Iris pigment epithelial cell (primary cell): ENCODE measurements at places on chromosomes 1 and 21.

GRCh38 chr1:65045022-65045817, 78.9 kb upstream of the JAK1 start:
- DNase-seq, result no peak

DNA sequence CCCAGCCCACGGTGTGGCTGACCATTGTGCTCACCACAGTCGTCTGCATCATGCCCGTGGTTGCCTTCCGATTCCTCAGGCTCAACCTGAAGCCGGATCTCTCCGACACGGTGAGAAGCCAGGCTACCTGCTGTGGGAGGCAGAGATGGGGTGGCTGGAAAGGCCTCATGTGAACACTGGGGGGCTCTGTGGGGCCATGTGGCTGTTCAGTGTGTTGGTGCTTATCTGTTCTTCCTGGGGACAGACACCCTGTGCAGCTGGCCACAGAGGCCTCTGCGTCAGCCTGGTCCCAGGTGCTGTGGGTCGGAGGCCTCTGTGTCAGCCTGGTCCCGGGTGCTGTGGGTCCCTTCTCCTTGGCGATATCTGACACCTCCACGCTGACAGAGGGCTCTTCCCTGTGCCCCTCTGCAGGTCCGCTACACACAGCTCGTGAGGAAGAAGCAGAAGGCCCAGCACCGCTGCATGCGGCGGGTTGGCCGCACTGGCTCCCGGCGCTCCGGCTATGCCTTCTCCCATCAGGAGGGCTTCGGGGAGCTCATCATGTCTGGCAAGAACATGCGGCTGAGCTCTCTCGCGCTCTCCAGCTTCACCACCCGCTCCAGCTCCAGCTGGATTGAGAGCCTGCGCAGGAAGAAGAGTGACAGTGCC, 23.2 kb downstream of the ATP8B2 start:
- DNase-seq, result no peak

DNA sequence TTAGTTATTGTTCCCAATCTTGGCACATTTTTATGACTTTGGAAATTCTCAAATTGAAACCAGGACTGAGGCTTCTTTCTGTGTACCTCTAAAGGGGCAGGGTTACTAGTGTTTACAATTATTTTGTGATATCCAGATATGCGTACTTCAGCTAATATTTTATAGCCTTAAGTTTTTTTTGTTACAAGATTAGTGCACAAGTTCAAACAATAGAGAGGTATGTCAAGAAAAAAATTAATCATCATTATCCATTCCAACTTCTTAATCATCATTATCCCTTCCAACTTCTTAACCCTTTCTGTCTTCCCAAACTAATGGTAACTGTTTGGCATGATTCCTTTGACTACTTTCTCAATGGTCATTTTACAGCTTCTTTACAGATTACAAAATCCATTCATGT, 272.9 kb upstream of the C1orf105 start:
- DNase-seq, result no peak

DNA sequence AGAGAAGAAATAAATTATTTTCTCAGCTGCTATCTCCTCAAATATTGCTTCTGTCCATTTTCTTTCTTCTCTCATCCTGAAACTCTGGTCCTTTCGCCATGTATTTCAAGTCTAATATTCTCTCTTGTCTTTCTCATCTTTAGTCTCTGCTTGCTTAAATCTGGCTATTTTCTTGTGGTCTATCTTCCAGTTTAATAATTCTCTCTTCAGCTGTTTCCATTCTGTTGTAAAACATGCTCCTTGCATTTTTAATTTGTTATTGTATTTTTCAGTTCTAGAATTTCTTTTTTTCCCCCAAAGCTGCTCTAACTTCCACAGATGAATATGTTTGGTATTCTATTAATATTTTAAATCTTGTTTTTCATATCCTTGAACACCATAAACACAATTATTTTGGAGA, 70.1 kb upstream of the TMPRSS2 start:
- no peak for DNase-seq

GRCh38 chr1:3775490-3776230, 3.1 kb downstream of the SMIM1 start:
- peak; percentile 70 for DNase-seq

- peak; percentile 62 for DNase-seq
These were observed 9.3 kb downstream of the AHCYL1 start for GRCh38 chr1:109993885-109994284.

- DNase-seq, result no peak
These were observed 106.4 kb upstream of the MARK1 start for GRCh38 chr1:220421508-220421907.

DNA sequence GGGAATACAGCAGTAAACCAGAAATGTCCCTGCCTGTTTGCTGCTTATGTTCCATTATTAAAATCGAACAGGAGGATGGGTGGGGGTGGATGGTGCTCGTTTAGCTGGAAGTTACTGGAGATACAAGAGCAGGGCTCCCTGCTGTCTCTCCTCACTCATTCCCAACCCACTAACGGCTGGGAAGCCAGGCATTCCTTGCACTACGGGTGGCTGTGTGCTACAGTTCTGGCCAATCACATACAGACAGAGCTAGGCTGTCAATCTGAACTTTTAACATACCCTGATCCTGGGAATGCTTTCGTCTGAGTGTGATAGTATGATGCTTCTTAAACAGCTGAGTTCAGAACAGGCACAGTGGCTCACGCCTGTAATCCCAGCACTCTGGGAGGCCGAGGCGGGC, 7.0 kb downstream of the SIPA1L2 start:
- no peak for DNase-seq

DNA sequence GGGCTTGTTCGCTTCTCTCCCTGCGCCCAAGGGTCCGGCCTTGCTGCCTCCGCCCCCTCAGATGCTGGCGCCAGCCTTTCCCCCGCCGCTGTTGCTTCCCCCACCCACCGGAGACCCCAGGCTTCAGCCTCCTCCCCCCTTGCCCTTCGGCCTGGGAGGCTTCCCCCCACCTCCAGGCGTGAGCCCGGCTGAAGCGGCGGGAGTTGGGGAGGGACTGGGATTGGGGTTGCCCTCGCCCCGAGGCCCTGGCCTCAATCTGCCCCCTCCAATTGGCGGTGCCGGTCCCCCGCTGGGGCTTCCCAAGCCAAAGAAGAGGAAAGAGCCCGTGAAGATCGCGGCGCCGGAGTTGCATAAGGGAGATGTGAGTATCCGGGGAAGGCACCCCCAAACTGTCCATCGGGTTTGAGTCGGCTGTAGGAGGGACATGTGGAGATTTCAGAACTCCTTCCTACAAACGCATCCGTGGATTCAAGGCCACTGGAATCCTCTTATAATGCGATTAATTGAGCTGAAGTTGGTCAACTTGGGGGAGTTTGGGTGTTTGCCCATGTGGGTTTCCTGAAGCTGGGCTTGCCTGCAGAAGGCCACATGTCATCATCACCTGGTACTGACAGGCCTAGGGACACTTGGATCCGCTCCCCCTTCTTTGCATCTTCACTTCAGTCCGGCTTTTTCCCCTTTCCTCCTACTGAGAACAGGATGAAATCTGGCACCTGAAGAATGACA, 707 bp downstream of the PRCC start:
- DNase-seq, result peak; percentile 45

DNA sequence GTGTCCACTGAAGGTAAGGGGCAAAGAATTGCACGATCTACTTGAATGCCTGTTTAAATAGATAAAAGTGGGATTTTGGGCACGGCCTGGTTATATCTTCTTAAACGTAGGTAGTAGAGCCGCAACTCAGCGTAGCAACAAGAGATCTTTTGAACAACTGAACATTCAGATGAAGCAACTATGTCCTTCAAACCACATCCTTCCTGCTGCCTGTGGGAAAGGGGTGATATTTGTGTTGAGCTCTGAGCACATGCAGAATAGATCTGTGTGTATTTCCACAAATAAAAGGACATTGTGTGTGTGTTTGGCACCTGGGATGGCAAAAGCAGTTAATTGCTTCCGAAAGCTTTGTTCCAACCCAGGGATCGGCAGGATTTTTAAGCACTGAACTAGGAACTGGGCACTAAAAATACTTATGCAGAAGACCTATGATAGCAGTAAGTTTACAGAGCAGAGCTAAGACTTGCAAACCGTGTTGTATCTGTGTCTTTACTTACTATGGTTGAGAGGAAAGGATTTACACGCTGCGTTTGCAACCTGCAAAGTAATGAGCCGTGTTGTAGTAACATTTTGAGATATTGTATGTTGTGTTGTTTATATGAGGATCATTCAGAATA, 333.4 kb downstream of the CHRM3 start:
- peak; percentile 15 for DNase-seq

- peak; percentile 25 for DNase-seq
These were observed 508.7 kb downstream of the DPYD start for GRCh38 chr1:97412166-97412565.

GRCh38 chr1:177914603-177915002, 55.3 kb downstream of the SEC16B start:
- no peak for DNase-seq

DNA sequence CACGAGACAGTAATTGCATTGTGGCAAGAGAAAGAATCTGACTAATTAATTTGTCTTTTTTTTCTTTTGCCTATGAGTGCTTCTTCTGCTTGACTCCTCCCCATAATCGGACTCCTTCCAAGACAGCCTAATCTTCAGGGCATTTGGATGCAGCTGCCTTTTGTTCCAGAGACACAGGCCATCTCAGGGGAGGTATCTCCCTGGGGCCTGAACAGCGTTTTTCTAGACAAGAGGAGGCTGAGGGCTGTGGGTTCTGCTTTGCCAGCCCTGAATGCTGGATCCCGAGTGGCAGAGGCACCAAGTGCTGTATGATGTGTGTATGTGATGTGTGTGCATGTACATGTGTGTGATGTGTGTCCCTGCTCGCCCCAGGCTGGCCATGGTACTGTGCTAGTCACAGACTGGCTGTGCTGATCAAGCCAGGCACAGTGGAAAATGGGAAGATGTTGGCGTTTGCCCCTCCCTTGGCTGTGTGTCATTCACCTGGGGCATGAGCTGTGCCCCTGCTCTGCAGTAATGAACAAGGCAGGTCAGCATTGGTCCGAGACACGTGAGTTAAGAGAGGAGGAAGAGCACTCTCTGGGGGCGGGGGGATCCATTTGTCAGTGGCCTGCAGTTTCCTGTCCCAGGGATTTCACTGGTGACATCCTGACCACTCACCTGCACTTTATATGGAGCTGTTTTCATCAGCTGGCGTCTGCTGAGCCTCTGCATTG, 77.2 kb downstream of the ADARB1 start:
- DNase-seq, result no peak

- DNase-seq, result no peak
These were observed 18.1 kb upstream of the FCRLA start for GRCh38 chr1:161688946-161689345.

DNA sequence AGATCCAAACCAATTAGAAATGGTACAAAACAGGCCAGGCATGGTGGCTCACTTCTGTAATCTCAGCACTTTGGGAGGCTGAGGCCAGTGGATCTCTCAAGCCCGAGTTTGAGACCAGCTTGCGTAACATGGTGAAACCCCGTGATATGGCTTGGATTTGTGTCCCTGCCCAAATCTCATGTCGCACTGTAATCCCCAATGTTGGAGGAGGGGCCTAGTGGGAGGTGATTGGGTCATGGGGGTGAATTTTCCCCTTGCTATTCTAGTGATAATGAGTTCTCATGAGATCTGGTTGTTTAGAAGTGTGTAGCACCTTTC, 7.0 kb upstream of the VASH2 start:
- peak; percentile 20 for DNase-seq

- DNase-seq, result no peak
These were observed 6.7 kb downstream of the KIAA0040 start for GRCh38 chr1:175185903-175186302.

GRCh38 chr1:198590454-198590853, 48.4 kb upstream of the PTPRC start:
- DNase-seq, result no peak

GRCh38 chr21:34877485-34878128, 171.5 kb downstream of the RUNX1 start:
- DNase-seq, result no peak

DNA sequence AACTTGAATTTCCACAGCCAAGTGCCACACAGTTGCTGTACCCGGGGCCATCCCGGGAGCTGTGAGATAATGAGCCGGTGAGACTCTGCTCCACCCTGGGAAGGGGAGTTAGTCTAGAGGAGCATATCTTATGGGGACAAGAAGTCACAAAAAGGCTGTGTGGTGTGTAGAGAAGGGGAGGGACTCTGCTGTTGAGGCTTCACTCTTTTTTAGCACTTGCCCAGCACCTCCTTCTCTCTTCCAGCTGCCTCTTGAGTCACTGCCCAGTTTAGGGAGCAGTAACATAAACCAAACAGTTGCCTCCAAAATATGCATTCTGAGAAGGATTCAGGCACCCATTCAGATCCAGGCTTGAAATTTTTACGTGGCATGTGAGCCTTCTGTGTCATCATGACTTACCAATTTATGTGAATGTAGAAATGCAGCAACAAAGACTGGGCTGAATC, 744 bp upstream of the WDR26 start:
- DNase-seq, result peak; percentile 78

DNA sequence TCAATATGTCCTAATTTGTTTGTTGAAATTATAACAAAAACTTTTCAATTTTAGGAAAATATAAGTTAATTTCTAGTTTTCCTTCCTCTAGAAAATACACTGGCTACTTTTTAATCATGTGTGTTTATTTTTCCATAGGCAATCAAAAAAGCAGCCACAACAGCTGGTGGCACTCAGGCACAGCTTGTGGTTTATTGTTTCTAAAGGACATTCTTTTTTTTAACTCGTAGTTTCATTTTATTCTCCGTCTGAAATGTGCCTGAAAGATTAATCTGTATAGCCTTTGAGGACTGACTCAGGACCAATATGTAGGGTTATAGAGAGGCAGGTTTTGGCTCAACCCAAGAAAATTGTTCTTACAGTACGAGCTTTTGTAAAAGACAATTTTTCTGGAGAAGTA, 20.7 kb upstream of the STX12 start:
- DNase-seq, result no peak

DNA sequence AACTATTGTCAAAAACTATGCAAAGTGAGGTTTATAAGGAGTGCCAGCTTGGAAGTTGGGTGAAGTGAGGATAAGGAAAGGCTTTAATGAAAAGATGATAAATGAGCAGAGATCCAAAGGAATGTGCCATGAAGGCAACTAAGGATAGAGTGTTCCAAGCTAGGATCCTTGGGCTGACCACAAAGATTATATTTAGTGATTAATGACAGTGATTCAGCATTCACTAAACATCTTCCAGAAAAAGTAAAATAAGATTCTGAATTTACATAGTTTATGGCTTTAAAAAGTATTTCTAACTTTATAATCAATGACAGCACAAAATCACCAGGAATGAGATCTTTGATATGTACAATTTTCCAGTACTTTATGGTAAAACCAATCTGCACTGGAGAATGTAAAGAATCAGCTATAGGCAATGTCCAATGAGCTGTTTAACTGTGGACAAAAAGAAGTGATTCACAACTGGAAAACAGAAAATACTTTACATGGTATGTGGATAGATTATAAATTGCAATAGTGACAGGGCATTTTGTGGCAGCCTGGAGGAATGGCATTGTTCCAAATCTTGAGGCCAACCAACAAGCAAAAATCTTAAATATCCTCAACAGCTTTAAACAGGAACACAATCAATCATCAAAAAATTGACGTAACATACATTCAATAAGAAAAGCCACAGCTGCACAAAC, 91.2 kb upstream of the KCTD3 start:
- DNase-seq, result peak; percentile 72
